Stromal cell of bone marrow (primary cell): ENCODE measurements at places on chromosomes 3 and 15.
A peak's percentile ranks its signal among the peaks of the same experiment; 100 is the strongest.

GRCh38 chr3:149462581-149463011 is 11.9 kb upstream of the TM4SF4 start:
- peak; percentile 61 for DNase-seq

DNA sequence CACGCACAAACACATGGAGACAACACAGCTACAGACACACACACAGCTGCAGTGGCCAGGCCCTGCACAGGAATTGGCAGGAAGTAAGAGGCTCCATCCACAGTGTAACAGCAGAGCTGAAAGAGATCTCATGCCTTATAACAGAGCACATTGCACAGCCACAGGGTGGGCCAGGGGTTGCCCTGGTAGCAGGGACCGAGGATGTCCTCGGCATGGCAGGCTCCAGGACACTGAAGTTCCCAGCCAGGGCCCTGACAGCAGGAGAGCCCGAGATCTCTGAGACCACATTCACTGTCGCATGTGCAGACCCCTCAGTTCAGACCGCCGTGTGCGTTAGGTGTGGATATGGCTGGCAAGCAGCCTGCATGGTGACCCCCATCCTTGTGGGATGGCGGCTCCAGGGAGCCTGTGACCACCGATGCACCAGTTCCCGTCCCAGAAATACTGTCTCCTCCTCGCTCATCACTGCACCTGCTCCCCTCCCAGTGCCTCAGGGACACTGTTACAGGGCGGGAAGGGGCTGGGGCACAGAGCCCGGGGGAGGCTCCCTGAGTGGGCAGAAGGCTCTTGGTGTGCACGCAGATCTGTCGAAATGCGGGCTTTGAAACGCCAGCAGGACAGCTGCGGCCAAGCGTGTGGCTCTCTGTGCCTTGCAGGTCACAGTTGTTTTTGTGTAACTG is 1.5 kb upstream of the OCA2 start:
- DNase-seq, result no peak

- DNase-seq, result no peak
Observed at GRCh38 chr15:87549296-87549695, 707.2 kb downstream of the NTRK3 start.

DNA sequence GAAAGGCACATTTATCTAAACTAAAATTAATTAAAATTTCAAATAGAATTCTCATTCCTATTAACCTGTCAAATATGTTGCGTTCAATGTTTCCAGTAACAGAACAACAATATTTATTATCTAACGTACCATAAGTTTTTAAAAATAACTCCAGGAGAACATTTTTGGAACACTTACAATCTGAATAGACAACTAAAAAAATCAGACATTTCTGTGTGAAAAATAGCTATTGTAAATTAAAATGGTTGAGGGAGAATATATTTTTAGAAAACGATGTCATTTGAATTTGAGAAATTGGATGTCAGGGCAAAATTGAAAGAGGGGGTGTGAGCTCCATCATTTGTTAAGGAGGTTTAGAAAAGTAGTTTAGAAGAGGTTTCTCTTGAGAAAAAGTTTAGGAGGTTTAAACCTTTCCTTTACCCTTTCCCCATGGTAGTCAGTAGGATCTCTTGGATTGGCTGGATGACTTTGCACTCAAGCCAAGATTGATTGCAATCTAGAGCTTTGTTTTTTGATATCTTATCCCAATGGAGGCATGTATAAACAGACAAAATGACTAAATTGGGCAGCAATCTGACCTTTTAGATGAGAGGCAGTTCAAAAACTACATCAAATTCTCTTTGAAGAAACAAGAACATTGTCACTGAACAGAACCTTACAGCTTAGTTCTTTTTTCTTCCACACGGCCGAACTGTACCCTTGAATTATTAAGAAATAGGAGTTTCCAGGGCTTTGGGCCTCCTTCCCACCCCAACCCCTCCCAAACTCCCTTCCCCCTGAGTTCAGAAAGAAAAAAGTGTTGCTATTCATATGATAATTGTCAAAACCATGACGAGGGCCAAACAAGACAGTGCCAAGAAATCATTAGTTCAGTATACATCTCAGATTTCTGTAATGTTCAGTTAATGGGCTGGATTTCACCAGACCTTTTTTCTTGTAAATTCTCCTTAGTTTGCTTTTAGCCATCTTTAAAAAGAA is 79.7 kb upstream of the CDIN1 start:
- DNase-seq, result no peak

DNA sequence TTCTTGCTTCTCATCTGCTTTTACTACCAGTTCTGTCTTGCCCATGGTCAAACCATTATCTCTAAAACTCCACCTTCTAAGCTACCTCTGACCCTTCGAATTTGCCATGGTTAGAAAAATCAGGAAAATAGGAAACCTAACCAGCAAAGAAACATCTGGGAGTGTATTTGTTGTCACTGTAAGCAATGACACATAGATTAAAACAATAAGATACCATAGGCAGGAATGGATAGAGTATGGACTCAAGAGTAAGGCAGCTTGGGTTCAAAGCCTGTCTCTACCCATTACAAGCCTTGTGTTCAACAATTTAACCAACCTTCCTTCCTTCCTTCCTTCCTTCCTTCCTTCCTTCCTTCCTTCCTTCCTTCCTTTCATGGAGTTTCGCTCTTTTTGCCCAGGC is 34.9 kb downstream of the CRTC3 start:
- DNase-seq, result no peak

DNA sequence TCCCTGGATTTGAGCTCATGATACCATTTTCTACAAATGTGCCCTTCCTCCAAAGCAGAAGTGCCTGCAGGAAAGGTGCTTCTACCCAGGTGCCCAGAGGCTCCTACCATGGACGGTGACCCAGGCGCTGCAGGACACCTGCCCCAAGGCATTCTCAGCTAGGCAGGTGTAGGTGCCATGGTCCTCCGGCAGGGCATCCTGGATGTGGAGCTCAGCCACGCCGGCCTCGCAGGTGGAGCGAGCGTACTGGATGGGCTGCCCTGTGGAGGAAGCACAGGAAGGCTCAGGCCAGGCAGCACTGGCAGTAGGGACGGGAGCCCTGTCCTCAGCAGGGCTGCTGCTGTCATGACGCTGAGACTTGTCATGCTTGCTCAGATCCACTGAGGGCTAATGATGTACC is 137.2 kb upstream of the HACD2 start:
- no peak for DNase-seq

DNA sequence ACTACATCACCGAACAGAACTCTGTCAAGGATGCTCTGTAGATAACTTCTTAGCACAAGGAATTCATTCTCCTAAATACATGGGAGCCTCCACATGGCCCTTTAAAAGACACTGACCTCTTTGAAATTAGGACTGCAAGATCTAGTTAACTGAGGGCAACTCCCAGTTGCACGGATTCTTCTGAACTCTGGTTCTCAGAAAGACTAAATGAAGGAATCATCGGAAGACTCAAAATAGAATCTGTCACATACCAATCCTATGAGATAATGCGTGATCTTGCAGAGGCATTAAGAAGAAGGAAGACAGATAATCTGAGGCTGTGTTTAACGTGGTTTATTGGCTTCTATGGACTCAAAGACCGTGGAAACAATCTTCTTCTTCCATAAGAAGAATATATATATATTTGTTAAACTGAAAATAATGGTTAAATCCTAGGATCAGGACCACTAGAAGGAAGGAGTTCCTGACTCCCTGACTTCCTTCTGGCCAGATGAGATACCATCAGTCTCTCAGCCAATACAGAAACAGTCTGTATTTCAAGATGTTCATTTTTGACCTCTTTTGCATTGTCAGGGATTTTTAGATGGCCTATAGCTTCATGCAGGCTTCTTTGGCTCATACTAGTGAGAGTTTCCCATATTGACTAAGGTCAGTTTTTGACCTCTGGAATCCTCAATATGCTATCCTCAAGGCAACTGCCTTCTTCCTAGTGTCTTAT is 33.9 kb upstream of the TBC1D23 start:
- DNase-seq, result peak; percentile 21

DNA sequence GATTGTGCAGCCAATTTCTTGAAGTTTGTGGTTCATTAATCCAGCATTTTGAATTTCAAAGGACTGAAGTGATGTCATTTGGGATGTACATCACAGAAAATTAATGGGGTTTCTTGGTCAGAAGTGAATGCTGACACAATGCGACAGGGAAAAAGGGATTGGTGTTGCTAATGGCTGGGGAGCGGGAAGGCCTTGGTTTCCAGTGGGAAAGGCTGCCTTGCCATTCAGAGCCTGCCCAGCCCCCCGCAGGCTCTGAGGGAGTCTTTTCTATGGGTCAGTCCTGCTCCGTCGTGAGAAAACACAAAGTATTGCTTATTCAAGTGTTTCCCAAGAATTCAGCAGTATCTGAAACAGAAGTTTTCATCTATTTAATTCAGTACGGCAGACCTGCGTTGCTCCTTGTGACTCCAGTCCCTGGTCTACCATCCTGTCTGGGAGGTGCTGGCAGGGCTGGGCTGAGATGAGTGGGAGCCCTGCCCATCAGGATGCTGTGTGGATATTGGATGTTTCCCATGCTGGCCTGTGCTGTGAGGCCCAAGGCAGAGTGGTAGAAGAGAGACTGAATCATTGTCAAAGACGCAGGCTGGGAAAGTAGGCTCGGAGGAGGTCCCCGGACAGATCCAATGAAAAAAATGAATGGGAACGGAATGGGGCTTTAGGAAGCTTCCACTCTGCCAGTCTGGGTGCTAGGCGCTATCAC is 111.2 kb upstream of the KLHL25 start:
- no peak for DNase-seq

GRCh38 chr3:145798696-145799537 is 362.1 kb downstream of the PLOD2 start:
- DNase-seq, result peak; percentile 8

DNA sequence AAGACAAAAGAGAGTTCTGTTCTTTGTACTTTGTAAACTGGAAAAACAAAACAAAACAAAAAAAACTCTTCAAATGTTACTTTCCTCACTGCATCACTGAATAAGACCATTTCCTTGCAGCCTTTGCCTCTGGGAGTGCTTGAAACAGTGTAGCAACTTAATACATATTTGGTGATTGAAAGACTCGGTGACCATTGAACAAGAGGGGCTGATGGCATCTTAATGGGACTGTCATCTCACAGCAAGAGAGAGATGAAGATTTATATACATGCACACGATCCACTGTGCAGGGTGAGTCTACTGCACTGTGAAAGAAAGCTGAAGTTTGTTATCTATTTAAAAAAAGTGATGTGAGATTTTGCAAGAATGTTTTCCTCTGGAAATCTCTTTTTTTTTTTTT is 111.9 kb upstream of the KLHL25 start:
- DNase-seq, result no peak

DNA sequence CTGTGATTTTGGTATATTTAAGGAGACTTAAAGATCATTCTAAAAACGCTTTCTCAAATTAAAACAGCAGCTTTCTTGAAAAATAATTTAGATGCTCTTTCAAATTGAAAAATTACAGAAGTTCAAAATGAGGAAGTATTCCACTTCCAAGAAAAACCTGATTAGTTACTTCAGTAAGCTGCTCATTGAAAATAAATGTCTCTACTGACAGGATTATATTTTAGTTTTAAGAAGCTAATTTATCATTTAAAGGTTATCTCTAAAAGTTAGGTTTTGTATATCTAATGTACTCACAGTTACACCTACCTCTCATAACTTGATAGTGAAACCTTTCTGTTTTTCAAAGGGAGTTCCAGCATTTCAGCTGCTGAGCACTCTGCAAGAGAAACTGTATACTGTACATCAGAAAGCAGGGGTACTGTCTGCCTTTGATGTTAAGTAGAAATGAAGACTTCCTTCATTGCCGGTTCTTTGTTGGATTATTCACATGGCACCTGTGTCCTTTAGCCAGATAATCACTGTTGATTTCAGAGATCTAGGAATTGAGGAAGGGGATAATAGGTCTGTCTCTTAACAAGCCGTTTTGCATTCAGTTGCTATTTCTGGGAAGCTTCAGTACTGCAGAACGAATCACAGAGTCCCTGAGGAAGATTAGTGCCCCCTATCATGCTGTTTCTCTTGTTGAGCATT is 161.6 kb downstream of the TCF12 start:
- no peak for DNase-seq

DNA sequence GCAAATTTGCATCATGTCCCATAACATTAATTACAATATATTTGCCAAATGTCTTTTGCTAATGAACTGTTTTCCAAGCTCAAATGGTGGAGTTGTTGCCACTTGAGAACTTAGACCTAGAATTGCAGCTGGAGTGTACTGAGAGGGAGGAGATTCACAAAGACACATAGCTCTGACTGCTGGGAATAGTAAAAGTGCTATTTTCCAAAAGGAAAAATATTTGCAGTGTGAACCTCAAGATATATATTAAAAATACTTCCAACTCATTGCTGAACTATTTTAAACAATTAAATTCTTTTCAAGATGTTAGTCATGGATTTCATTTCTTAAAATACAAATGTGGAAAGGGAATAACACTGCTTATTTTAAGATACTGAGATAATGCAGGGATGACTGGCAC is 666.8 kb upstream of the ARPP21 start:
- no peak for DNase-seq

DNA sequence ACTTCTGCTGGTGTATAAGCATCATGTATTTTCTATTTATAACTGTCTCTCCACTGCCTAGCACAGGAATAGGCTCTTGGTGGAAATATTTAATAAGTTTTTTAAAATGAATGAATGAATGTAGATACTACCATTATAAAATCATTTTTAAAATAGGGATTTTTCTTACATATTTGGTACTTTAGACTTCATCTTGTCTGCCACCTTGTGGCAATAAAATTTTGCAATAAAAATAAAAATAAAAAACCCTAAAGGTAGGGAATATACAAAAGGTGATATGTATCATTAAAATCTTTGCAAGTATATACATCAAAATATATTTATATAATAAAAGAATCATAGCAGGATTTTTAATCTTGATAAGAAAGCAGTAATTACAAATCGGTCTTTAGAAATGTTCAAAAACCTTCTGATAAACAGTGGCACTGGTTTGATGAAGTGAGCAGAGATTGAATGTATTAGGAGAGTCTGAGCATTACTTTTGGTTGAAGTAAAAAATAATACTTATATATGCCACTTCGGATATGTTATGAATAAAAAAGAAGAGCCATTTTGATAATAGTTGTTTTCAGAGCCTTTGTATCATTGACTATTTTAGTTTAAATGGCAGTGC is 95.2 kb downstream of the SPATA16 start:
- peak; percentile 2 for DNase-seq

- no peak for DNase-seq
Observed at GRCh38 chr3:43405888-43406642, 119.7 kb downstream of the SNRK start.

- peak; percentile 49 for DNase-seq
Observed at GRCh38 chr15:33089878-33090757, 104.4 kb downstream of the FMN1 start.

DNA sequence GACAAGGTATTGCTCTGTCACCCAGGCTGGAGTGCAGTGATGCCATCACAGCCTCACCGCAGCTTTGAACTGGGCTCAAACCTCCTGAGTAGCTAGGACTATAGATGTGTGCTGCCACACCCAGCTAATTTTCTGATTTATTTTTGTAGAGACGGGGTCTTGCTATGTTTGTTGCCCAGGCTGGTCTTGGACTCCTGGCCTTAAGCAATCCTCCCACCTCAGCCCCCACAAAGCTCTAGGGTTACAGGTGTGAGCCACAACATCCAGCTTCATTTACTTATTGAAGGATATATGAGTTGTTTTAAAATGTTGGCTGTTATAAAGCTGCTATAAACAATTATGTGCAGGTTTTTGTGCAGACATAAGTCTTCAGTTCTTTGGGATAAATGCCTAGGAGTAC is 62.2 kb downstream of the SEC22A start:
- DNase-seq, result no peak
